Stimulated activated CD8-positive, alpha-beta memory T cell treated with anti-CD3 and anti-CD28 coated beads, Interleukin-7, amount 100 ng/mL, for 1 hour (primary cell): ENCODE measurements at places on chromosomes 4 and X.

DNA sequence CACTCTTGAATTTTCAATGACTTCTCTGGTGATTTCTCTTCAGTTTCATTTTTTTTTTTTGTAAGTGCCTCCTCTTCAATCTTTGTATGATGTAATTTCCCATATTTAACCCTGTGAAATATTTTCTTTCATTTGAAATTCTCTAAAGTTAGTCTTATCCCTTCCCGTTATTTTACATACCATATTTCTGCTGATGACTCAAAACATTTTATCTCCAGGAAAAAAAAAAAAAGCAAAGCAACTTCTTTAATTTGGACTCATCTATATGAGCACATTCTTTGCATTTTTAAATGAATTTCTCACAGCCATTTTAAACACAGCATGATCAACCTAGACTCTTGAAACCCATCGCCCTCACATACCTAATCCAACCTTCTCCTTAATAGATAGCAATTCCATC is 1831.4 kb downstream of the ARAP2 start:
- no peak for DNase-seq

DNA sequence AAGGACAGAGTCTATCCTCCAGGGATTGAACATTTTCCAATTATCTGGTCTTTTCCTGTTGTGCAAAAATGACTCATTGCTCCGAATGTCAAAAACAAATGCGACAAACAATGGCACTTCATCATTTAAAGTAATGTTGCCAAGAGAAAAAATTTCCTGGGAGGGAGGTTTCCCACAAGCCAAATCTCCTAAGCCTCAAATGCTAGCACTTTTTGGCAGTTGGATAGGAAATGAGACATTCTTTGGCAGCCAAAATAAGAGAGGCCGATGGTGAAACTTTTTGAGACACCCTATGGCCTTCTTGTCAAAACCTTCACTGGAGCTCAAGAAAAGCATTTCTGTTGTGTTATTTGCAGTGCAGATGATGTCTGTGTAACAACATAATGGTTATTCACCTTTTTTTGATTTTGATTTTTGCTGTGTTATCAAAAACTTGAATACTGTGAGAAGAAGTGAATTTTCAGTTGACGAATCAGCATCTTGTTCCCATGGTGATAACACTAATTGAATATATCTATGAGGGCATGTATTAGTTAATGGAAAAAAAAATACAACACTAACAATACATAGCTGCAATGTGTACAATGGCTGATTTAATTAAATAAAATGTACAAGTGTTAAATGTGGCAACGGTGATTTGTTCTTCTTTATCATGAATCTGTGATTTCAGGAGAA is 333.8 kb downstream of the ANK2 start:
- DNase-seq = no peak

GRCh38 chr4:151204925-151205524 is 71.9 kb upstream of the PRSS48 start:
- DNase-seq = no peak

DNA sequence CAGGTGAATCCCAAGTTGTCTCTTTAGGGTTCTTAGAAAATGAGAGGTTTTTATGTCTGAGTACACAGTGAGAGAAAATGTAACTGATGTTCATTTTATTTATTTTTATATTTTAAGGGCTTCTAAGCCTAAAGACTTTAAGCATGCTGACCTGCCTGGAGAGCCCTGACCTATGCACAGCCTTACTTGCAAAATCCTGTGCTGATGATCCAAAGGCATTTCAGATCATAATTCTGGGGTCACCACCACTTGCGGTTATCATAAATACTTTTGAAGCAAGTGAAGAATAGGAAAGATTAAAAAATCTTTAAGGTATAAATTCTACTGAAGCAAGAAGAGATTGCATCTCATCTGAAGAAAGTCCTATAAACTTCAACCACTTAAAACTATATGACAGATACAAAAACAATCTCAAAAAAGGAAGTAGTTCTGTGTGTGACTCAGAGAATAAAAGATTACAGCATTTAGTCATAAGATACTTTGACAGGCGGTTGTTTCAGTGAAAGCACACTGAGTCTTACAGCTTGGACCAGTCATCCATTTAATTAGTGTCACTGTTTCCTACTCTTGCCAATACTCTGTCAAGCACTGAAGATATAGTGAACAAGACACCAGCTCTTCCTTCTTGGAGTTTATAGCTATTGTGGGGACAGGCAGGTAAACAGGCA is 245.2 kb upstream of the DIPK2B start:
- DNase-seq = no peak

DNA sequence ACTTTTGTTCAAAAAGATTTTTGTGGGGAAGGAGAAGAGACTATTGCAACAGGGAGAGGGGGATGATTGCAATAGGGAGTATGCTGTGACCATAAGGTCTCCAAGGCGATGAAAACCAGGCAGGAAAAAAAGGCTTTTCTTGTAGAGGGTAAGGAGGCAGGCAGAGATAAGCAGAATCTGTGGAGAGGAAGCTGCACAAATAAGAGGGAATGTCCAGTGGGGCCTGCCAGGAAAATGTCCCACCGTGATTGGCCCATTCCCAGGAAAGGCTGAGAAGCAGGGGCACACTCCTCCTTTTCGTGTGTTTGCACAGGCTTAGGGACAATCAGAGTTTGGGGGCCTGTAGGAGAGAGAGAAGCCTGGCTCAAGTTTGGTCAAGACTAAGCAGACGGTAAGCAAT is 29.1 kb downstream of the SPACA5 start:
- no peak for DNase-seq

- DNase-seq = no peak
Measured at GRCh38 chr4:145840162-145840768, 98.4 kb downstream of the ZNF827 start.

GRCh38 chr4:144304025-144304424 is 163.5 kb upstream of the GYPA start:
- no peak for DNase-seq

DNA sequence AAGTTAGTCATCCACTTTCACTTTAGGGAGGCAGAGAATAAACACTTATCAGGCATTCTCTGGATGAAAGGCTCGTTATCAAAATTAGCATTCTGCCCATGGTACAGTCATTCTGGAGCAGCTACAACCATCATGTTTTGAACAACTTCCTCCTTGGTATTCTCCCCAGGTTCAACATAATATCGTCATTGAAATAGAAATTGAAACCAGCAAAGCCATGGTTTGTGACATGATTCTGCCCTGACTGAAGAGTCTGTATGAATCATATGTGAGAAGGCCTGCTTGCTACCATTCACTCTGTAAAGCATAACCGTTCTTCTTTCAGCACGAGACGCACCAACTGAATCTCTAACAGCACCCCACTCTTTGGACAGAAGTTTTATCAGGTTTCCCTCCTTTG is 127.5 kb upstream of the RADX start:
- DNase-seq = no peak

GRCh38 chr4:102444752-102445151 is 56.4 kb upstream of the NFKB1 start:
- no peak for DNase-seq
